Ureter (tissue), 1 donor: ENCODE measurements at places on chromosomes 4 and X. TPM values are rescaled to one million over a fixed set of nuclear protein-coding genes. Genes with fewer than 3 reads are reported as not detected.

DNA sequence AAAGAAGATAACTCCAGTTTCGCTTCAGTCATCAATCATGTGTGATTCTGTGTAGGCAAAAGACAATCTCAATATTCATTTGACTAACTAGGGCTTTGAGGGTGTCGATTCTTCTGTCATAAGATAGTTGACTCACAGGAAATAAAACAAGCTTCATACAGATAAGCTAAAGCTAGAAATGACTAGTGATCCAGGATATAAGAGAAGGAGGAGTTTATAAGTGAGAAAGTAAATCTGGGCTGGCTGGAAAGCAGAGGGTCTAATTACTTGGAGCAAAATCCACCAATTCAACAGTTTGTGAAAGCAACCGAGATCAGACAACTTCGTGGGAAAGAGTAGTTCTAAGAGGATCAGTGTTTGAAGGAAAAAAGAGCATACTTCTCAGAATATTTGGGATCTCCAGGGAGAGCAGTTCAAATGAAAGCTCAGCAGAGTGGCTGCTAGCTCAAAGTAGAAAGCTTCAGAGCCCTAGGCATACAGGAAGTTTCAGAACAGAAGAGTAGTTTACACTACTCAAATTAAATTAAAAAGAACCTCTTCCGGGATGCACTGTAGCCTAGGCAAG, 429.3 kb downstream of the INPP4B start:
- DNase-seq: no peak

Gene TLR2
- total RNA-seq: 13.9 TPM

Gene TBX22
- 0.18 TPM for total RNA-seq

Gene PPEF2
- total RNA-seq: not detected

DNA sequence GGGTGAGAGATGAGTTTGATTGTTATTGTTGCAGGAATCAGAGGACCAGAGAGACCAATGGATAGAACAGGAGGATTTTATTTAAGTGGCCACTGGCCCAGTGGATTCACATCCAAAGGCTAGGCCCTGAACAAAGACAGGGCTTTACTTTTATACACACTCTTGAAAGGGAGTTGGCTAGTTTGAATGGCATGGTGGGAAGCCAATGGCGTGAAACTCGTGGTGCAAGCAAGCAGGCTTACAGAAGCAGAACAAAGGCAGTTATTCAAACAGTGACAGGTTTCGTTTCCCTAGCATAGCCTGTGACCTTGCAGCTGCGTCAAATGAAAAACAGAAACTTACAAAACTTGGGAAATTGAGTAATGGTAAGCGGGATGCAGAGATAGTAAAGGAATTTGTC, 110.2 kb upstream of the PRDX4 start:
- DNase-seq: no peak
